ENCODE measurements at places on chromosomes 13 and 19. TPM values are rescaled to one million over a fixed set of nuclear protein-coding genes. Genes with fewer than 3 reads are reported as not detected.

GRCh38 chr19:54216869-54217268, 5.9 kb downstream of the LILRB3 start:
- no peak for DNase-seq

DNA sequence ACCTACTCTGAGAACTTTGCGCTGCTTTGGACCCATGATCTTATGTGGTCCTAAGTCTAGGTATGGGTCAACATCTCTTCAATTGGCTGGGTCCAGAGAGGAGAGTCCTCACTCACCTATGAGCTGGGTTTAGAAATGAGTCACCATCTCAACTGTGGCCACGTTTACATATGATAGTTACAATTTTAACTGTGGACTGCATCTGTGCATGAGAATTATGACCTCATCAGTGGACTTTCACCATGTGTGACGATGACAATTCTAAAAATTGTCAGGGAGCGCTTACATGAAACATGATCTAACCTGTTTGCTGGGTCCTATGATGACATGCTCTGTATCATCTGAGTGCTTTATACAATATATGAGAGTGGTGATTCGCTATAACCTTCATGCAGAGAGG, 12.7 kb upstream of the ZNF724 start:
- no peak for DNase-seq

CYP4F2 gene
- total RNA-seq = not detected

DNA sequence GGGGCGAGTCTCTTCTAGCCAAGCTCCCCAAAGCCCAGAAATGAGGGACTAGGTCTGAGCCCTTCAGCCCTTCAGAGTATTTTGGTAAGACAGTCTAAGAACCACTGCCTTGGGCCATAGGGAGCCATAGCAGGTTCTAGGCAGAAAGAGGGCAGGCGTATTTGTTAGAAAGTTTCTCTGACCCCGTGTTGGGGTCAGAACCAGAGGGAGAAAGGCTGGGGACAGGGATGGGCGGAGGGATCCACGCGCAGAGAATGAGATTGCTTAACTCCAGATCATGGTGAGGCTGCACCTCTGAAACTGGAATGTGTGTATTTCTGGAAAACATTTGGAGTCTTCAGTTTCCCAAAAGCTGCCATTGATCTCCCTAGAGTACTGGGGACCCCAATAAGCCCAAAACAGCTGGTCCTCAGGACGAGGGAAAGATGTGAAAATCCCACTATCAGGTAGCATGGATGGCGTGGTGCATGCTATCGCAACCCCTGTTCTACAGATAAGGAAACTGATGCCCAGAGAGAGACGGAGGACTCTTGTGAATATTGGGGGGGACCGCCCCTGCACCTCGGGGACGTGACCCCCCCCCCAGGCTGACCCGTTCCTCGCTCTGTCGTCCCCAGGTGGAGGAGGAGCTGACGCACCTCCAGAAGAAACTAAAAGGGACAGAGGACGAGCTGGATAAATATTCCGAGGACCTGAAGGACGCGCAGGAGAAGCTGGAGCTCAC, 703 bp upstream of the TPM4 start:
- peak; percentile 63 for DNase-seq

CNMD gene
- 0.27 TPM for total RNA-seq

DNA sequence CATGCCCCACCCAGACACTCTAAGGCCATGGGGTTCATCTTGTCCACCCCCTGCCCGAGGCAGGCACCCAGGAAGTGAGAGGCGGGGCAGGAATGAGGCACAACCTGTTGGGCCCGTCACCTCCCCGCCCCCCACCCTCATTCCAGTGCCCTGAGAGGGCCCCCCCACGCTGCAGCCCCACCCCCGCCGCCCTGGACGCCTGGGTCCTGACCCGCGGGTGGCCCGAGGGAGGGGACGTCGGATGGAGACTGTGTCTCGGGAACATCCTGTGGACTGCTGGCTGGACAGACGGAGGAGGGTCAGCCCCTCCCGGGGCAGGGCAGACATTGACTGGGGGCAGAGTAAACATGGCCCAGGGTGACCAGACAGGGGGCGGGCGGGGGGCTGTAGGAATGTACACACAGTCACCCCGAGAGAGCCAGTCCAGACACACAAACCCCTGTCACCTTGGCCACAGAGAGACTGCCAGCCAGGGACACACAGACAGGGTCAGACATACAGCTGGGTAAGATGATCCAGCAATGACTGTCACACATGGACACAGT, 7.4 kb upstream of the JUNB start:
- DNase-seq = no peak

GARIN5A gene
- 0.45 TPM for total RNA-seq

DNA sequence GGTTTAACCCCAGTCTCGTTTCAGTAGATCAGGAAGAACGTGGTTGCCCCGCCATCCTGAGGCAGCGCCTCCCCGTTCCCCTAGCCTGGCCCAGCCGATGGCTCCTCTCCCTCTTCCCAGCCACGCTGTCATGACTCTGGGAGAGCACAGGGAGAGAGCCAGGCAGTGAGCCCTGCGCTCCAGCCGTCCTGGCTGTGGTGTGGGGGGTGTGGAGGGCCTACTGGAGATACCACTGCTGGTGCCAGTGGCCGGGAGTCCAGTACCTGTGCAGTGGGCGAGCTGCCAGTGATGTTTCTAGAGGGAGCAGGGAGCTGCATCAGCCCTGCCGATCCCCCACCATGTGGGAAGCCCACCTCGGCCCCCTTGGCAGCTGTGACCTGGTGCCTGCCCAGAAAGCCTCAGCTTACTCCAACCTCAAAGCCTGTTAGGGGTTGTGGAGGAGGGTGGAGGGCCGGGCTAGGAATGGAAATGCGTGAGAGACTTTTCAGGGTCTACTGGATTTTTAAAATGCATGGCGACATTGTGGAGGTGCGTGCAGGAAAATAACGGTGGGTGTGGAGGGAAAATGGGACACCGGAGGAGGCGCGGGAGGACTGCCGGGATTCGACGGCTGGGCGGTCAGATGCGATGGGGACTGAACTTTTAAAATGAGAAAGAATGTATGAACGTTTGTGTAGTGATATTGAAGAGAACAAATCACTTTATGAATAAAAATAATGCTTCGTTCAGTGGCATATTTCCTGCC, 4.9 kb downstream of the TEX29 start:
- no peak for DNase-seq

OR7A5 gene
- total RNA-seq = 0.22 TPM

GRCh38 chr19:2150794-2151338, 500 bp downstream of the AP3D1 start:
- DNase-seq = no peak

GRCh38 chr13:99983499-99984401, 2.2 kb downstream of the ZIC2 start:
- no peak for DNase-seq

GDF15 gene
- 8.3 TPM for total RNA-seq

DNA sequence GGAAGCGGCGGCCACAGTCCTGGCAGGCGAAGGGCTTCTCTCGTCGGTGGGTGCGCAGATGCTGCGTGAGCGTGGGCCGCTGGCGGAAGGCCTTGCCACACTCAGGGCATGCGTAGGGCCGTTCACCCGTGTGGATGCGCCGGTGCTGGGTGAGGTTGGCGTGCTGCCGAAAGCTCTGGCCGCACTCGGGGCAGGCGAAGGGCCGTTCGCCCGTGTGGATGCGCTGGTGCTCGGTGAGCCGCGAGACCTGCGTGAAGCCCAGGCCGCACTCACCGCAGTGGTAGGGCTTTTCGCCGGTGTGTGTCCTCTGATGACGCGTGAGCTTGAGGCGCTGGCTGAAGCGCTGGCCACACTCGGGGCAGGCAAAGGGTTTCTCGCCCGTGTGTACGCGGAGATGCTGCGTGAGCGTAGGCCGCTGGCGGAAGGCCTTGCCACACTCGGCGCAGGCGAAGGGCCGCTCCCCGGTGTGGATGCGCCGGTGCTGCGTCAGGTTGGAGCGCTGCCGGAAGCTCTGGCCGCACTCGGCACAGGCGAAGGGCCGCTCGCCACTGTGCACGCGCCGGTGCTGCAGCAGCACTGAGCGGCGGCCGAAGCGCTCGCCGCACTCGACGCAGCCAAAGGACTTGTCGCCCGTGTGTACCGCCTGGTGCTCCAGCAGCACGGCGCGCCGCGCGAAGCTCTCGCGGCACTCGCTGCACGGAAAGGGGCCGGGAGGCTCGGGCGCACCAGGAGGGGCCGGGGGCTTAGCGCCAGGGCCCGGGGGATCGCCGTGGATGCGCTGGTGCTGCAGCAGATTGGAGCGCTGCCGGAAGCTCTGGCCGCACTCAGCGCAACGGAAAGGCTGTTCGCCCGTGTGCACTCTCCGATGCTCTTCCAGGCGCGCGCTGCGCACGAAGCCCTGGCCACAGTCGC, 4.0 kb upstream of the UBE2M start:
- DNase-seq = peak; percentile 73

DNA sequence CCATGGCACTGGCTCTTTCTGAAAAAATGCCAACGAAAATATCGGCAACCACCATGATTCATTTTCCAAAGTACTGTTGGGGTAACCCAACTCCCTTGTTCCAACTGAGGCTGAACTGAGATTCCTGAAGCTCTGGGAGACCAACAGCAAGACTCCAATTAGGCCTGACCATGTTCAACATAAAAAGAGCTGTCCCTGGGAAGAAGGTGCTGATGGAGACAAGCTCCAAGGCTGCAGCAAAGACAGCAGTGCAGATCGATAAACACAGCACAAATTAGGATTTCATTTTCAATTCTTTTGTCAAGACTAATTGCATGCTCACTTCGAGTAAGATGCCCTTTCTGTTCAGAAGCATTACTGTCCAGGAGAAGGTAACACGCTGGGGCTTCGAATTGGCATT, 968.0 kb downstream of the UQCRFS1 start:
- DNase-seq = no peak

GRCh38 chr19:2820112-2820702, 539 bp downstream of the ZNF554 start:
- peak; percentile 60 for DNase-seq

ZNF415 gene
- 12.6 TPM for total RNA-seq

Measured in sciatic nerve (tissue), 2 donors.